Jurkat, Clone E6-1 (cell line): ENCODE measurements at places on chromosomes 1 and 21.
A peak's percentile ranks its signal among the peaks of the same experiment; 100 is the strongest.

DNA sequence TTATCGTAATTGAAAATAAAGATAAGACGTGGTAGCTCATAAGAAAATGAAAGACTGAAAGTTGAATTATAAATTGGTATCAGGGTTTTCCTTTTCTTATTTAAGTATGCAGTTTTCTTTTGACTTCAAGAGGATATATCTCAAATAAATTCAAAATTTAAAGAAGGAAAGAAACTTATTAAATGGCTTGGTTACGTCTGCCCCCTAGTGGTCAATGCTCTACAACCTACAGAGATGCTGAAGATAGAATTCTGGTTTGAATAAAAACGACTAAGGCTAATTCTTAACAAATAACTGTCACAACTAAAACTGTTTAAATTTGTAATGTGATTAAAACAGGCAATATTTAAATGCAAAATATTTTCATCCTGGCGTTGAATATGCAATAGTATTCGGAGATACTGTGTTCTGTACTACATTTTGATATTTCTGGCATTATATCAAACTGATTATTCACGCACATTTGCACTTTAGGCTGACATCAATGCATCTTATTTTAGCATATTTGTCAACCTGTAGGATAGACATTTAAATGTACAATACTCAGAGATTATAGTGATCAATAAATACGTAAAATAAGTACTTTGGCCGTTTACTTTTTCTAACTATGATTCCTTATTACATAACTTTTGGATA, 26.8 kb downstream of the IFI44 start:
- peak; percentile 64 for DNase-seq

GRCh38 chr21:30206551-30207251, 9.2 kb downstream of the CLDN8 start:
- no peak for DNase-seq

- no peak for DNase-seq
These were observed 258.0 kb downstream of the PTBP2 start for GRCh38 chr1:96979304-96980268.

DNA sequence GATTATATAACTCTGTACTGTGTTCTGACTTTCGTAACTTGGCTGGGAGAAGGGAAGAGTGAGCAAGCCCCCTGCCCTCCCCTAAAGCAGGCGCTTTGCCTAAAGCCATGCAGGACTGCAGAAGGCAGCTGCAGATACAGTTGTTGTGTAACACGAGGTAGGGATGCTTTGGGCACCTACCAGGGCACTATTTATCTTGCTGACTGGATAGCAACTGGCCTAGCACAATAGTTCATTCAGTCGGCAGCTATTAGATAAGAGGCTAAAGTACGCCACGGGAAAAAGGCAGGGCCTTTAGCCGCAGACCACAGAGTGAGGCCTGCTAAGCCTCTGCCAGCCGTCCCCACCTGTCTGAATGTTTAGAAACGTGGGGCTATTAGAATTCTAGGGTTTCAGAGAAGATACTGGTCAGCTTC, 80.9 kb downstream of the TTC3 start:
- DNase-seq: no peak

GRCh38 chr1:179077396-179077795, 4.5 kb upstream of the TOR3A start:
- no peak for DNase-seq
